HFFc6 (cell line): ENCODE measurements at places on chromosomes 4 and X. TPM values are rescaled to one million over a fixed set of nuclear protein-coding genes. Genes with fewer than 3 reads are reported as not detected.

DNA sequence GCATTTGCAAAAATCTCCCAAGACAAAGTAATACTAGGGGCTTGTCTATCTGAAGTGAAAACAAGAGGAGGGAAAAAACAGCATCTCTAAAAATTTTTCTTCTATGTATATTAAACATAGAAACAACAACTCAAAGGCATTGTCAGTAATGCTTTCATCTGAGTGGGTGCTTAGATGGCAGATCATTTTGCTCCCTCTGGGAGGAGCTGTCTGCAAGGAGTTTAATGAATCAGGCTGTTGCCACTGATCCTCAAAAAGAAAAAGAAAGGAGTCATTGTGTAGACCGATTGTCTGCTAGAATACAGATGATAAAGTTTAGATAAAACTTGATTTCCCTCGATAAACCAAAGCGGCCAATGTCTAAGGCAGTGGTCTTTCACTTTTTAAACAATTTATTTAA, 49.7 kb upstream of the KLHL8 start:
- H3K27me3 ChIP-seq, result peaks cover 25% of the 10 kb centered on the region
- H3K27ac ChIP-seq, result no peak overlapping the region
- no peaks in the 10 kb centered on the region for H3K36me3 ChIP-seq
- no peak overlapping the region for H3K4me3 ChIP-seq
- no peaks in the 10 kb centered on the region for H3K4me1 ChIP-seq

HCCS gene
- total RNA-seq, result 40.9 to 45.4 TPM (median 45.0 TPM) in 3 replicates

GRCh38 chrX:37926700-37927099, 79.3 kb upstream of the DYNLT3 start:
- H3K4me1 ChIP-seq, result peaks cover 22% of the 10 kb centered on the region
- no peak overlapping the region for H3K27ac ChIP-seq
- no peak overlapping the region for H3K4me3 ChIP-seq
- H3K36me3 ChIP-seq, result no peaks in the 10 kb centered on the region
- peak; percentile 32 for DNase-seq

GRCh38 chrX:120304256-120304655, 7.0 kb downstream of the TMEM255A start:
- no peaks in the 10 kb centered on the region for H3K36me3 ChIP-seq
- H3K27ac ChIP-seq, result no peak overlapping the region
- H3K4me3 ChIP-seq, result no peak overlapping the region
- peaks cover 22% of the 10 kb centered on the region for H3K27me3 ChIP-seq
- DNase-seq, result no peak

LGI2 gene
- total RNA-seq, result not detected in 3 replicates

PORCN gene
- 9.3 to 10.9 TPM (median 10.8 TPM) in 3 replicates for total RNA-seq

GRCh38 chr4:180828455-180829018, 1414.7 kb upstream of the TENM3 start:
- H3K36me3 ChIP-seq, result no peaks in the 10 kb centered on the region
- DNase-seq, result peak; percentile 61
- no peak overlapping the region; the same call in 1 of the 2 replicates for H3K4me3 ChIP-seq
- peaks cover 5% of the 10 kb centered on the region; the same call in 1 of the 2 replicates for H3K27me3 ChIP-seq
- H3K4me1 ChIP-seq, result peaks cover 13% of the 10 kb centered on the region

ARSD gene
- total RNA-seq, result 7.3 to 13.4 TPM (median 10.0 TPM) in 3 replicates

ARMCX1 gene
- total RNA-seq, result 33.5 to 35.1 TPM (median 34.5 TPM) in 3 replicates

CENPVL1 gene
- not detected in 3 replicates for total RNA-seq

DNA sequence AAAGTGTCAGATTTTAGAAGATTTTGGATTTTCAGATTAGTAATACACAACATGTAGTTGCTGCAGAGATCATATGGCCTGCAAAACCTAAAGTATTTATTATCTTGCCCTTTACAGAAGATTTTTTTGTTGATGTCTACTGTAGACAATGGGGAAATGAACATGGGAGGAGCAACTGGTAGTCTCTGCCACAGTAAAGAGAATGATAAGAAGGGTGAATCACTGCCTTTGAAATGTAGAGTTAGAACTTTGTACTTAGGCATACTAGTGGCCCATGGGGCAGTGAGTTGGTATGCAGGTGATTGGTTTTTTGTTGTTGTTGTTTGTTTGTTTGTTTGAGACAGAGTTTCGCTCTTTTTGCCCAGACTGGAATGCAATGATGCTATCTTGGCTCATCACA, 50.1 kb downstream of the GAB1 start:
- H3K36me3 ChIP-seq, result no peaks in the 10 kb centered on the region
- H3K27ac ChIP-seq, result no peak overlapping the region
- peaks cover 80% of the 10 kb centered on the region for H3K4me1 ChIP-seq
- peak; percentile 18 for DNase-seq

- H3K36me3 ChIP-seq, result no peaks in the 10 kb centered on the region
- no peak overlapping the region for H3K4me3 ChIP-seq
- no peak overlapping the region for H3K27ac ChIP-seq
- H3K4me1 ChIP-seq, result no peaks in the 10 kb centered on the region
These were observed 30.4 kb downstream of the PGRMC1 start for GRCh38 chrX:119266364-119266995.

GC gene
- not detected in 2 replicates for total RNA-seq

GRCh38 chrX:24030597-24030996, 3.6 kb upstream of the KLHL15 start:
- no peak for DNase-seq
- H3K36me3 ChIP-seq, result no peaks in the 10 kb centered on the region
- no peak overlapping the region for H3K27ac ChIP-seq
- H3K4me3 ChIP-seq, result no peak overlapping the region

- no peaks in the 10 kb centered on the region for H3K36me3 ChIP-seq
- H3K4me1 ChIP-seq, result no peaks in the 10 kb centered on the region
- no peak overlapping the region for H3K27ac ChIP-seq
- DNase-seq, result no peak
- H3K4me3 ChIP-seq, result no peak overlapping the region
These were observed 220.6 kb upstream of the RPL34 start for GRCh38 chr4:108399610-108400265.

PABPC1L2A gene
- total RNA-seq, result not detected in 3 replicates

DNA sequence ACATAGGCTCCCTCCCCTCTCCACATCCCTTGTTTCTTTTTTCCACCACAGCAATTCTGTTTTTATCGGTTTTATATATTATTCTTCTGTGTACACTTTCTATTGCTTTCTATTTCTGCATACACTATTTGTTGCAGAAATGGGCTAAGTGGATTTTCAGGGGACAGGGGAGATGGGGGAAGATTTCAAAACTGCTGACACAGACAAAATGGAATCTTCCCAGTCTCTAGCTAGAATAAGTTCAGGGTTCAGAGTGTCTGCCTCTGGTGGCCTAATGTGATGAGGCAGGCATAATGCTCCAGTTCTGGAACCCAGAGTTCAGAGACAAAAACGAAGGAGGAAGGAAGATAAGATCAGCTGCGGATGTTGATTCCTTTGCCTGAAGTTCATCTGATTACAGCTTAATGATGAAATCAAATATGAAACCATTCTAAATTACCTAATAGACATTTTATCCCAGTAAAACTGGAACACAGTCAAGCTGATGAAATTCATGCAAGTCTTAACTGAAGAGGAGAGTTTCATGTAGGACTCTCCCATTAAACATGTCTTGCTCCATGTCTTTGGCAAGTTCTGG, 447.1 kb downstream of the AFF2 start:
- no peaks in the 10 kb centered on the region for H3K36me3 ChIP-seq
- no peaks in the 10 kb centered on the region for H3K27me3 ChIP-seq
- no peak for DNase-seq
- no peak overlapping the region for H3K27ac ChIP-seq
- no peaks in the 10 kb centered on the region for H3K4me1 ChIP-seq
- no peak overlapping the region for H3K4me3 ChIP-seq

GRPR gene
- total RNA-seq, result 0.24 to 0.34 TPM (median 0.26 TPM) in 3 replicates

DNA sequence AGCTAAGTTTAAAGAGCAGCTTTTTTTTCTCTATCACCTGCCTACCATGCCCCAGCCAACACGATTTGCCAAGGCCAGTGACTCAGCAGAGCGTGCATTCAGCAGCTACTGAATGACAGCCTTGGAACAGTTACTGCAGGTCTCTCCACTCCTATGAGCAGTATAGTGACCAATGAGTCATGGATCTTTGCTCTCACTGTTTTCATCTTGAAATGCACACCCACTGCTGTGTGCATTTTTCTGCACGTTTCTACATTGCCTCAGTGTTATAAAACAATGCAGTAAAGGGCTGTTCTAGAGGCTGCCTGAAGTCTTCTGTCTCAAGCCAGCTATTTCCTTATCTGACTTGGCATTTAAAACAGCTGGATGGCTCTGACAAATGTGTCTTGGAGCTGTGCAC, 66.0 kb upstream of the C4orf54 start:
- DNase-seq, result peak; percentile 52
- H3K36me3 ChIP-seq, result no peaks in the 10 kb centered on the region
- H3K4me3 ChIP-seq, result no peak overlapping the region
- H3K4me1 ChIP-seq, result no peaks in the 10 kb centered on the region

DNA sequence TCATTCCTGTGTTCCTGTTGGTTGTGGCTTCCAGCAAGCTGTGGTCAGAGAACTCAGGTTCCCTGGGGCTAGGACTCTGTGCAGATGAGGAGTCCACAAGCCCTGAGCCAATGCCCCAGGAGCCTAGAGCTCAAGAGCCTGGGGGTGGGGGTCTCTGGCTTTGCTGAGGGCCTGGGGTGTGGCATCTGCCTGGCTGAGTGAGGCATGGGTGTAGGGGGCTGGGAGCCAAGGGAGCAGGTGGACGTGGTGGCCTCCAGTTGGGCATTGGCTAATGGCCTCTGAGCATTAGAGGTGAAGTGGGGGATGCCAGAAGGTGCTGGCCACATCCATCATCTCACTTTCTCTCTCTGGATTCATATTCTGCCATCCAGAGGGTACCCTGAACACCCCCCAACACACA, 5.3 kb upstream of the MAMLD1 start:
- no peaks in the 10 kb centered on the region for H3K36me3 ChIP-seq
- H3K27me3 ChIP-seq, result no peaks in the 10 kb centered on the region; the same call in none of the 2 replicates
- DNase-seq, result no peak
- H3K4me3 ChIP-seq, result no peak overlapping the region
- peaks cover 6% of the 10 kb centered on the region; the same call in 1 of the 2 replicates for H3K4me1 ChIP-seq
- H3K27ac ChIP-seq, result no peak overlapping the region

TTC29 gene
- not detected in 3 replicates for total RNA-seq

DNA sequence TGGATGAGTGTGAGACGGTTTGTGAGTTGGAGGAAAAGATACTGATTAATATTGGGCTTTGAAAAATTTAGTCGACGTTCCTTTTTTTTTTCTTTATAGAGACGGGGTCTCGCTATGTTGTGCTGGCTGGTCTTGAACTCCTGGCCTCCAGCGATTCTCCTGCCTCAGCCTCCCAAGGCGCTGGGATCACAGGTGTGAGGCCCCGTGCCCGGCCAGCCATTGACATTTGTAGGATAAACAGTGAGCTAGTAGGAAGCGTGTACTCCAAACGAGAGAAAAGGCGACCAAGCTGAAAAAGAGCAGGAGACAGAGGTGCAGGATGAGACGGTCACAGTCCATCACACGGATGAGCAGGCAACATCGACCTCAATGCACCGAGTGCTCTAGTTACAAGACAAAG, 19.4 kb downstream of the PPP2R3B start:
- peaks cover 4% of the 10 kb centered on the region; the same call in 1 of the 2 replicates for H3K27me3 ChIP-seq
- peaks cover 18% of the 10 kb centered on the region for H3K4me1 ChIP-seq
- no peak for DNase-seq
- H3K36me3 ChIP-seq, result peaks cover 11% of the 10 kb centered on the region

- no peaks in the 10 kb centered on the region for H3K36me3 ChIP-seq
- H3K27ac ChIP-seq, result no peak overlapping the region
These were observed 42.4 kb upstream of the PABPC4L start for GRCh38 chr4:134243742-134244713.

- H3K4me3 ChIP-seq, result no peak overlapping the region
- no peaks in the 10 kb centered on the region; the same call in 1 of the 2 replicates for H3K27me3 ChIP-seq
- H3K27ac ChIP-seq, result no peak overlapping the region
- no peaks in the 10 kb centered on the region for H3K4me1 ChIP-seq
- DNase-seq, result no peak
These were observed 242.4 kb downstream of the BMPR1B start for GRCh38 chr4:95000076-95000648.

- H3K27ac ChIP-seq, result no peak overlapping the region; the same call in 1 of the 2 replicates
- DNase-seq, result no peak
- no peak overlapping the region for H3K4me3 ChIP-seq
- peaks cover 29% of the 10 kb centered on the region for H3K4me1 ChIP-seq
- no peaks in the 10 kb centered on the region for H3K27me3 ChIP-seq
These were observed 5.8 kb downstream of the VMA21 start for GRCh38 chrX:151402719-151403390.

GRCh38 chrX:47621851-47622250, 2.2 kb upstream of the SYN1 start:
- peaks cover 10% of the 10 kb centered on the region for H3K27me3 ChIP-seq
- H3K27ac ChIP-seq, result no peak overlapping the region
- no peak overlapping the region for H3K4me3 ChIP-seq
- H3K4me1 ChIP-seq, result no peaks in the 10 kb centered on the region; the same call in 1 of the 2 replicates

OCRL gene
- 27.7 and 28.5 TPM in 2 replicates for total RNA-seq

GUCY1B1 gene
- total RNA-seq, result not detected in 3 replicates

CENPVL3 gene
- total RNA-seq, result not detected in 3 replicates

GRCh38 chrX:69185141-69185540, 19.9 kb upstream of the PJA1 start:
- no peaks in the 10 kb centered on the region for H3K4me1 ChIP-seq
- H3K27me3 ChIP-seq, result peaks cover 23% of the 10 kb centered on the region
- no peak overlapping the region for H3K4me3 ChIP-seq
- H3K27ac ChIP-seq, result no peak overlapping the region
- DNase-seq, result no peak

- H3K4me3 ChIP-seq, result no peak overlapping the region
- H3K27me3 ChIP-seq, result no peaks in the 10 kb centered on the region
- no peaks in the 10 kb centered on the region for H3K36me3 ChIP-seq
These were observed 182.5 kb upstream of the ARX start for GRCh38 chrX:25198253-25198652.

DNA sequence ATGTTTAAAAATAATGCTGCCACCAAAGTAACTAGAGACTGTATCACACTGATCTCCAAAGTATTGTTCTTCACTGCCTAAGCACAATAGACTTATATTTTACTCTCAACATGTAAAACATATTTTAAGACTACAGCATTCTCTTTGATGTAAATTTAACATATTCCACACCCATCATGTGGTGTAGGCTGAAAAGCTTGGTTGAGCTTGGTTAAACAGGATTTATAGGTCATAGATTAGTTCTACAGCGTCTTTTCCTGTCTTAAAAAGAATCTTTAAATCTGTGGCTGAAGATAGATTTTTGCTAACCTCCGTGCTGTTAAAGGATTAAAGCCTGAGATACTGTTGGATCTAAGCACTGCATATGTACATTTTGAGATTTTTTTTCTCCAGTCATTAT, 379.9 kb downstream of the SH2D1A start:
- no peaks in the 10 kb centered on the region for H3K36me3 ChIP-seq
- no peak for DNase-seq
- no peaks in the 10 kb centered on the region for H3K27me3 ChIP-seq
- H3K4me3 ChIP-seq, result no peak overlapping the region
- H3K27ac ChIP-seq, result no peak overlapping the region

GRCh38 chrX:117376460-117376859, 740.1 kb downstream of the KLHL13 start:
- no peaks in the 10 kb centered on the region for H3K4me1 ChIP-seq
- H3K27me3 ChIP-seq, result no peaks in the 10 kb centered on the region
- no peak overlapping the region for H3K4me3 ChIP-seq
- H3K27ac ChIP-seq, result no peak overlapping the region
- no peaks in the 10 kb centered on the region for H3K36me3 ChIP-seq

GRCh38 chr4:24646798-24647460, 62.6 kb upstream of the DHX15 start:
- peaks cover 41% of the 10 kb centered on the region for H3K4me1 ChIP-seq
- H3K4me3 ChIP-seq, result no peak overlapping the region
- peaks cover 5% of the 10 kb centered on the region; the same call in 1 of the 2 replicates for H3K27me3 ChIP-seq
- no peak overlapping the region for H3K27ac ChIP-seq
- no peaks in the 10 kb centered on the region for H3K36me3 ChIP-seq
- DNase-seq, result no peak

ARX gene
- not detected in 3 replicates for total RNA-seq
